ENCODE measurements at places on chromosomes 11 and 22. TPM values are rescaled to one million over a fixed set of nuclear protein-coding genes. Genes with fewer than 3 reads are reported as not detected.

- H3K4me1 ChIP-seq = no peaks in the 10 kb centered on the region
- no peaks in the 10 kb centered on the region for H3K36me3 ChIP-seq
- H3K27ac ChIP-seq = no peak overlapping the region
- no peak for DNase-seq
Observed at GRCh38 chr22:39896313-39896996, 2.9 kb upstream of the ENTHD1 start.

GRCh38 chr11:14345668-14346067 is 13.3 kb downstream of the RRAS2 start:
- no peaks in the 10 kb centered on the region for H3K36me3 ChIP-seq
- H3K4me3 ChIP-seq = peak overlapping the region; percentile 8
- DNase-seq = no peak

DNA sequence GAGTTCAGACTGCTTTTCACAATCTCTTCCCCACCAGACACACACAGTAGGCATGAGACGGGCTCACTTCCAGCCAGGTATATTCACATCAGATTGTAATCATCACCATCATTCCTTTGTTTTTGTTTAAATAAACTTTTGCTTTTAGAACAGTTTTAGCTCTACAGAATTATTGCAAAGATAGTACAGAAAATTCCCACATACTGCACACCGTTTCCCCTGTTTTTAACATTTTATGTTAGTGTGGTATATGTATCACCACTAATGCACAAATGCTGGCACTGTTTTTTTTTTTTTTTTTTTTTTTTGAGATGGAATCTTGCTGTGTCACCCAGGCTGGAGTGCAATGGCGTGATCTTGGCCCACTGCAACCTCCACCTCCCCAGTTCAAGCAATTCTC is 83.3 kb upstream of the ANO1 start:
- no peaks in the 10 kb centered on the region for H3K4me1 ChIP-seq
- H3K27me3 ChIP-seq = no peaks in the 10 kb centered on the region
- no peak overlapping the region for H3K27ac ChIP-seq

GRCh38 chr22:46428602-46429324 is 93.2 kb downstream of the TRMU start:
- no peaks in the 10 kb centered on the region for H3K4me1 ChIP-seq
- no peak overlapping the region for H3K27ac ChIP-seq
- H3K27me3 ChIP-seq = no peaks in the 10 kb centered on the region

The C22orf31 gene
- total RNA-seq = 0.11 TPM

The OR2D2 gene
- total RNA-seq = not detected

The C11orf42 gene
- total RNA-seq = not detected

The OR52H1 gene
- 1.6 TPM for total RNA-seq
